ENCODE measurements at places on chromosomes 3 and 15.

DNA sequence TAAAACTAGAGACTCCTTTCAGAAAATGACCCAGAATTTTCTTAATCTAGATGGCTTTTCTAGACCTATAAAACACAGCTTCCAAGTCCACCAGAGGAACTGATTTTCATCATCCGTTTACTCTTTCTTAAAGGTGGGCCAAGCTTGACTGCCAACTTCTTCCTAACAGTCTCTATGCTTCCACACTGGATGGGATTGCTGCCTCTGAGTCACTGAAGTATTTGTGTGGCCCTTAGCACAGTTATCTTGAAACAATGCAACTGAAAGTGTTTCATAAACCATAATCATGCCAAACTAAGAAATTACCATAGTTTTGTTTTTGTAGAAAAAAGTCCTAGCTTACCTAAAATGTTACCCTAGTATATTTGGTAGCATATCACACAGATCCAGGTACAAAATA, 985.7 kb downstream of the TUSC7 start:
- DNase-seq = no peak

DNA sequence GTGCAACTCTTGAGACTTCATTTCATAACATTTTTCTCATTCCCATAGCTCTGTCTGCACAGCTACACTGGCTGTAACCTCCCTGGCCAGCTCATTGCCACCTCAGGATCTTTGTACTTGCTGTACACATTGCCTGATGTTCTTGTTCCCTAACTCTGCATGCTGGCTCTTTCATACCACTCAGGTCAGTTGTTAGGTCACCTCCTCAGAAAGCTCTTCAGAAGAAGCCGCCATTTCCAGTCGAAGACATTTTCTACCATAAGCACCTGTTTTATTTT, 176.2 kb downstream of the AKAP13 start:
- no peak for DNase-seq

- no peak for DNase-seq
These were observed 9.6 kb upstream of the CLDN16 start for GRCh38 chr3:190378240-190378891.

DNA sequence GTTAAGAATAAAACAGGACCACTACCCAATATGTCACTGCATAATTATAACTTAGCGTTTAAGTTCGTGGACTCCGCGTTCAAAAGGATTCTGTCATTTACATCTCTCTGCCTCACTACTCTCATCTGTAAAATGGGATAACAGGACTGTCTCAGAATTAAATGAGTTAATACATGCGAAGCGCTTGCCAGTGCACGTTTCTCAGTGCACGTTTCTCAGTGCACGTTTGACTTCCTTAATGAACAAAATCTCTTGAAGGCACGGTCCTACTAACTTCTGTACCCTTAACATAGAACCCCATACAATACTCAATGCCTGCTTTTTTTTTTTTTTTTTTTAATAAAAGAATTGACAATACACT, 499 bp downstream of the RABL3 start:
- DNase-seq = no peak

GRCh38 chr3:58857402-58857801, 190.8 kb upstream of the FAM3D start:
- DNase-seq = no peak

DNA sequence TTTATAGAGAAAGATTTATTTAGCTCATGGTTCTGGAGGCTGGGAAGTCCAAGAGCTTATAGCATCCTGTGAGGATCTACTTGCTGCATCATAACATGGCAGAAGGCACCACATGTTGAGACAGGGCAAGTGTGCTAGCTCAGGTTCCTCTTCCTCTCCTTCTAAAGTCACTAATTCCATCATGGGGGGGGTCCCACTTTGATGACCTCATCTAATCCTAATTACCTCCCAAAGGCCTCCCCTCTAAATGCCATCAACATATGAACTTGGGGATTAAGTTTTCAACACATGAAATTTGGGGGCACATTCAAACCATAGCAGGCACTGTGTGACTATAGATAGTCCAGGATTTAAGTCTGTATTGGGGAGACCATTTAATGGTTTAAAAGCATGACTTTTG, 297.1 kb upstream of the ROPN1 start:
- no peak for DNase-seq

DNA sequence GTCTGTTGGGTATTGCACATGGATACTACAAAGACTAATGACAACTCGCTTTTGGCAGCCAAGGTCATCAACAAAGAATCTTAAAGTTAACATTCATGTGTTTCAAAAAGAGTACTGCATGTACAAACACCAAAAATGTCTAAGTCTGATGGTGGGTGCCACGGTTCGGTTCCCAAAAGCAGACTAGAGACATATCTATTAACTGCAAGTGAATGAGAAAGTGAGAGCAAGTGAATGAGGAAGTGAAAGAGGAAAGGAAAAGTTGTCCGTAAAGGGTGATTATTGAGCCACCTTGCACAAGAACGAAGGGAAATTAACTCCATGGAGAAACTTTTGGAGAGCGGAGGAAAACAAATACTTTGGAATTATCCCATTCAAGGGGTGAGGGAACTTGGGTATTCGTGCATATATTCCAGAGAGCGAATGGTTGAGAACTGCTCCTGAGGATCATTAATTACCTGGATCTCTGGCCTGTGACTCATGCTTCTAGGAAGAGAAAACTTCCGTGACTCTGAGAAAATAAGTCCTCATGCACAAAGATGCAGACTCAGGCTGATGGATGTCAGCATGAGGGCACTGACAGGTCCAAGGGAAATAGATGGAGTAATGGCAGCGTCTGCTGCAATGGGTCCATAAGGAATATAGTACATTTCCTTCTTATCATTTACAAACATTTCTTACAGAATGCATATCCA, 336.5 kb upstream of the TGFBR2 start:
- DNase-seq = no peak

- no peak for DNase-seq
These were observed 41.1 kb downstream of the TTBK2 start for GRCh38 chr15:42879443-42879842.

GRCh38 chr3:135159681-135160247, 364.7 kb downstream of the EPHB1 start:
- no peak for DNase-seq

DNA sequence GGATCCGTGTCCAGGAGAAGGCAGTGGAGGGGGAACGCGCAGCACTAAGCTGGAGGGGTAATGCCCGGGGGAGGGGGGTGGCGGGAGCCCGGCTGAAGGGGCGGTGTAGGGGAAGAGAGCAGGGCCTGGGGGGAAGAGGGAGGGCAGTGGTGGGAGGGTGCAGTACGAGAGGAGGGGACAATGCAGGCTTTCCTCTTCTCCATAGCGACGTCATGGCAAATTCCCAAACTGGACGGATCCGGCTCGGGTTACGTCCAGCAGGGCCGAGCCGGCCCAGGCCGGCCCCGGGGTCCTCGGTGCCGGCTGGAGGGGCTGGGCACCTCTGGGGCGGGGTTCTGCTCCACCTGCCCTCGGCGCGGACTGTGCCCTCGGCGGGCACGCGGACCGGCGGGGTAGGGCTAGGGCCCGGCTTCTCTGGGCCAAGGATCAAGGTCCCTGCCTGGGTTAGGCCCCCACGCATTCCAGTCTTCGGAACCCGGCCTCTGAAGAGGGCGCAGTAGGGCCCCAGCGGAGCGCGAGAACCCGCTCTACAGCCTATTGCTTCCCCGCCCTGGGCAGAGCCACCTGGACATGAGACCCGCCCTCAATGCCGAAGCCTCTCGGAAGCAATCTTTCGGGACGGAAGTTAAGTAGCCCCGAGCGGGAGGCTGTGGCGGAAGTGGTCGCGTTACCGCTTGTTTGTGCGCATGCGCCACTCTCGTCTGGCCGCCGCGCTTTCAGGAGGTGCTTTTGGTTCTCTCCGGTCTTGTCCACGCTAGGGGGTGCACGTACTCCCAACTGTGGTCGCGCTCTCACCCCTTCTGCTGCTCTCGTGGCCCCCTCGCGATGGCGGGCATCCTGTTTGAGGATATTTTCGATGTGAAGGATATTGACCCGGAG, 1.4 kb downstream of the POLR2H start:
- DNase-seq = peak; percentile 98

- DNase-seq = peak; percentile 81
These were observed 63.9 kb downstream of the IQSEC1 start for GRCh38 chr3:13009132-13009945.

- DNase-seq = no peak
These were observed 10.0 kb downstream of the CRYGS start for GRCh38 chr3:186534113-186534669.

GRCh38 chr3:143081365-143081764, 38.2 kb upstream of the CHST2 start:
- DNase-seq = no peak

DNA sequence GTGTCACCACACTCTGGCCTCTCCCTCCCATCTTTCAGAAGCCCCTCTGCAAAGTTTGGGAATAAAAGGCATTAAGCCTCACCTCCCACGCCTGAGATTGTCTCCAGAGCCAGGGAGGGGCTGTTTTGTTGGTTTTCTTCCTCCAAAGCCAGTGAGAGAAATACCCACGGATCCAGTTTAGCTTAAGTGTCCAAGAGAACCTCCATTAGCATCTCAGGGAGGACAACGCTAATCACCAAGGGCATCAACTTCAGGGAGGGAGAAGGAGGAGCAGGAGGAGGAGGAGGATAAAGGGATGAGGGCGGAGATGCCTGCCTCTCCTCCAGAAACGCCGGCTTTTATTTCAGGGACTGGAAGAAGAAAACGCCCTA, 101.6 kb downstream of the SRGAP3 start:
- peak; percentile 5 for DNase-seq

DNA sequence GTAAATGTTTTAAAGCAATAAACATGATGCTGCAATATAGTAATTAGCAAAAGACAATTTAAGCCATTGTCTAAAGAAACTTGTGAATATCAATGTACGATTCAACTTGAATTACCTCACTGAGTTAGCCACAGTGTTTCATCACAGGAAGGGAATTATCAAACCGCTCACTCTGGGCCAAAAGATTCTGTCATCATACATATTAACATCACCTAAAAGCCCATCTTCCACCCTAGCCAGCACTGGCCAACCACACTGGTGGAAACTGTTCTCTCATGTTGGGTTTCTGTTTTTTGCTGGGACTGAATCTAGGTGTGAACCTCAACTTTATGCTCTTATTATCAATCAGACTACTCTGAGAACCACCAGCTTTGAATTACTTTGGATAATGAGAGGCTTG, 497.7 kb upstream of the THBS1 start:
- DNase-seq = no peak

DNA sequence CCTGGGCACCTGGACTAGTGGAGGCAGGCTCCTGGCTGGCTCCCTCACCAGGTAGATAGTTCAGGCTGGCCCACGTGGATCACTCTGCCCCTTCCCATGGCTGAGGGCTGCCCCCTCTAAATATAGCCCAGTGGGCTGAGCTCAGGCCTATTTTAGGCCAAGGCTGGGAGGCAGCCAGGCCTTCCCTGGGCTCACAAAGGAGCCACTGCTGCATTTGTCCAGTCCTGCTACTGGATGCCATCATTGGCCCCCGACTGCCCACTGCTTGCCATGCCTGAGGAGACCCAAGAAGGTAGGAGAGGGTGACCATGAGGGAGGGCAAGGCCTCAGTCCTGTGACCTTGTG, at the start of gene LSMEM2:
Gene LSMEM2 (plus strand): TSS at position 208 of the 345 bp plus-strand sequence. CDS start 27 bp downstream, at position 235.
- no peak for DNase-seq

DNA sequence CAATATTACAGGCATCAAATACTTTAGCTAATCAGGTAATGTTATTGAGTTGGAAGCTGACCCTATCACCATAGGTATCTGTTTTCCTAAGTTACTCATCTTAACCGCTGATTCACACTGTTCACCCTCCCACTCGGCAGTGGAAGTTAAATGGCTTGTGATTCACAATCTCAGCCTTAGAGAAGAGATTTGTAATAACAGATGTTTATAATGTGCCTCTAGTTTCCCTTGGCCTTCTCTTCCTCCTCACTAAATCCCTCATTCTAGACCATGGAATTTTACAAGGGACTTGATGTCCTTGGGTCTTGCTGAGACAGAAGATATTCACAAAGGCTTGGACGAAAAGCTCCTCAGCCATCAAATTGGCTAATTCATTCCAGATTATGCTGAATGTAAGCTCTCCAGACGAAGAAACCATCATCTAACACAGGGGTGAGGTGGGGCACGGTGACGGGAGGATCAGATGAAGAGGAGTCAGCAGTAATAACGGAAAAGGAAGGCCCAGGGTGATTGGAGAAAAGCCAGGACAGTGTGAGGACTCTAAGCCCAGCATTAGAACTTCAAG, 931.7 kb downstream of the MCTP2 start:
- DNase-seq = peak; percentile 62

DNA sequence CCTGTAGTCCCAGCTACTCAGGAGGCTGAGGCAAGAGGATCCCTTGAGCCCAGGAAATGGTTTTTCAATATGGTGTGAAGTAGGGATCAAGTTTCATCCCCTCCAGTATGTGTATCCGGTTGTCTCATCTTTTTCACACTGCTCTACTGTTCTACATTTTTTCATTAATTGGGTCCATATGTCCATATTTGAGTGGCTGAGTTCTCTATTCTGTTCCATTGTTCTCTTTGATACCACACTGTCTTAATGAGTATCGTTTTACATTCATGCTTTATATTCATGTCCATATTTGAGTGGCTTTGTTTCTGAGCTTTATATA, 81.6 kb upstream of the LRRFIP2 start:
- DNase-seq = no peak

GRCh38 chr3:125152951-125153350, 59.6 kb downstream of the SLC12A8 start:
- no peak for DNase-seq

DNA sequence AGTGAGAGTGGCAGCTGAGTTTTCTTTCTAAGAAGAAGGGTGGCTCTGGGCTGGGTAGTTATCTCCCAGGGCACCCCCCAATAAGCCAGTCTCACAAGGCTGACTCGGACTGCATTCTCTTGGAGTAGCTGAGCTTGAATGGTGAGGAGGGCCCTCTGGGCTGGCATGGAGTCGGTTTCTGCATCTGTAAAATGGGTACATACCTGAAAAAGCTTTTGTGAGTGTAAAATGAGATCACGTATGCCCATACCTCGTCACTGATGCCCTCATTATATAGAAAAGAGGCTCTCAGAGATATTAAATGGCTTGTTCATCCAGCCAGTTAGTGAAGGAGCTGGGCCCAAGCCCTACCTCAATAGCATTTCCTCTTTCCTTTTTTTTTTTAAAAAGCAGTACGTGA, 41.2 kb downstream of the SMAD6 start:
- no peak for DNase-seq

DNA sequence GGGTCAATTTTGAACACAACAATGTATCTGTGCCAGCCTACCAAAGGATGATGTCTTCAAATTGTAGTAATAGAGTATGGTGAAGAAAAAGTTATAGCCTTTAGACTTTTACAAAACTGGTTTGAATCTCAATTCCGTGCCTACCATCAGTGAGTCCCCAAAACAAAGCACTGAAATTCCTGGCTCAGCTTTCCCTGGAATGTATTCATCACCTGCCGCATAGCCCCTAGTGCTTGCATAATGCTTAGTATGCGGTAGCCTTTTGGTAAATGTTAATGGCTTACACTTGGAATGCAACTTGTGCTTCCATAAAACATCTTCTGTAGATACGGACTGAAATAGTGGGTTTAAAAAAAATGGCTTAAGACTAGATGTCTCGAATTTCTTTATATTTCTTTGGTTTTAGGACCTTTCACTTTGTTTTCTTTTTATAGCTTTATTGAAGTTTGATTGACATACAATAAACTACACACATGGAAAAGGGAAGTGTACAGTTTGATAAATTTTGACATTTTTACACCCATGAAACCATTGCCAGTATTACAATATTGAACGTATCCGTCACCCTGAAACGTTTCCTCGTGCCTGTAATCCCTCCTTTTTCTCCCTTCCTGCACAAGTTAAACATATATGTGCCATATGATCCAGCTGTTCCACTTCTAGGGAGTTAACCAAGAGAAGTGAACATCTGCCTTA, 12.1 kb downstream of the SACM1L start:
- no peak for DNase-seq
